ENCODE measurements at places on chromosomes 3 and 15.

DNA sequence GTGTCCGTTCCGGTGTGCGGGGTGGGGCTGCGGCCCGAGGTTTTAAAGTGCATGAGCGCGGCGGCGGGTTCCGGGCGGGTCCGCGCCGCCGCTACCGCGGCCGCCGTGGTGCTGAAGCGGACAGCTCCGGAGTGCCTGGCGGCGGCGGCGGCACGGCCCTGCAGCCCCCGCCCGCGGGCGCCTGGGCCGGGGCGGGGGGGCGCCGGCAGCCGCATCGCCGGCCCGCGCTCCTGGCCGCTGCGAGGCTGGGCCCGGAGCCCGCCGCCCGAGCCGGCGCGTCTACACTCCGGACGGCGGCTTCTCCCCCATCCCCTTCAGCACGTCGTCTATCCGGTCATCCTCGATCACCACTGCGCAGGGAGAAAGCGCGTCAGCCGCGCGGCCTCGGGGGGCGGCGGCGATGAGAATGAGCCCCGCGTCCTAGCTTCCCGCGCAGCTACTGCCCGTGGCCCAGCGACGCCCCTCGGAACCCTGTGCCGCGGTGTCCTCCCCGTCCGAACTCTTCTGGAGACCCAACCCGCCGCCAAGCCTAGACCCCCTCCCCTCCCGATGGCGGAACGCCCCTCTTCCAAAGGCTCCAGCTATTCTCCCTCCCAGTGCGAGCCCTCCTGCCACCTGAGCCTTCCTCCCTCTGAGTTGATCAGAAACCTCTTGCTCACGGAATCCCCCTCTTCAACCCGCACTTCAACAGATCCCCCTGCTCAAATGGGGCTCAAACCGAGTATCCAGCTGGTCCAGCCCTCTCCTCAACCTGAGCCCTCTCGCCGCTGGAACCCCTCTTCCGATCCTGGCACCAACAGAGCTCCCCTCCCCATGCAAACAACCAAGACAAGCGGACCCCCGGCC is 1.3 kb downstream of the CAMK2N2 start:
- DNase-seq = no peak

GRCh38 chr3:122668930-122669730 is 11.5 kb upstream of the PARP14 start:
- no peak for DNase-seq

DNA sequence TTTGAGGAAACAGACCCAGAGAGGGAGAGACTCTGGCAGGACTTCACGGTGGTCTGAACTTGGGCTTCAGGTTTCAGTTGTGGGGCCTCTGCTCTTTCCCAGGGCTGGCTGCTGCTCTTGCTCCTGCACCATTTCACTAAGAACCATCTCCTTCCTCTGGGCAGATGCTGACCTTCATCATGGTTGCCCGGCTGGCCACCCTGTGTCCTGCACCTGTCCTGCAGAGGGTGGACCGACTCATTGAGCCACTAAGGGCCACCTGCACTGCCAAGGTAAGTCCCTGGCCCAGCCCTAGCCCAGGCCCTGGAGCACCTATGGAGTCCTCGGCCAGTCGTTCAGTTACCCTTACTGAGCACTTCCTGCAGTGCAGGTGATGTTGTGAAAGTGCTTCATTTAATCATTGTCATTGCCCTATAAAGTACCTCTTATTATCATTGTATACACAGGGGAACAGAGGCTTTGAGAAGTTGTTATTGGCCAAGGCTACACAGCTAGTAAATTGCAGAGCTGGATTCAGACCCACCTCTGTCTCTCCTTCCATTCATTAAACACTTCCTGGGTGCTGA is 10.0 kb downstream of the RPL32 start:
- DNase-seq = no peak

GRCh38 chr3:79011821-79012529 is 755.8 kb downstream of the ROBO1 start:
- DNase-seq = no peak

- DNase-seq = no peak
These were observed 31.0 kb downstream of the ENTPD3 start for GRCh38 chr3:40417845-40418543.

DNA sequence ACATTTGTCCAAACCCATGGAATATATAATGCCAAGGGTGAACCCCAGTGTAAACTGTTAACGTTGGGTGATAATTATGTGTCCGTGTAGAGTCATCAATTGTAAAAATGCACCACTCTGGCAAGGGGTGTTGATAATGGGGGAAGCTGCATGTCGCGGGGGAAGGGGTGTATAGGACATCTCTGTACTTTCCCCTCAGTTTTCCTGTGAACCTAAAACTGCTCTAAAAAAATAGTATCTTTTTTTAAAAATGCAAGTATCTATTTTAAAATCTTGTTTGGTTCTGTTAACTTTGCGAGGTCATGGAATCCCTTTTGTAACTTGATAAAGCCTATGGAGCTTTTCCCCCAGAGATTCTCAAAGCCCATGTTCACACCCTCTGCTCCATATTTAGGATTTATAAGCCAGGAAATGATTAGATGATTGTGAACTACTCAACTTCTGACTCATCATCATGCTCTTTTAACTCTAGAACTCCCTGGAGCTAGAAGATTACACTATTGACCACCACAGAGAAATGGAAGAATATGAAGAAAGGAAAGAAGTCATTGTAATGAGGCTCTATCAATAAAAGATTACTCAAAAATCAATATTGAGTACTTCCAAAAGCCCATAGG is 56.1 kb upstream of the C3orf49 start:
- no peak for DNase-seq

DNA sequence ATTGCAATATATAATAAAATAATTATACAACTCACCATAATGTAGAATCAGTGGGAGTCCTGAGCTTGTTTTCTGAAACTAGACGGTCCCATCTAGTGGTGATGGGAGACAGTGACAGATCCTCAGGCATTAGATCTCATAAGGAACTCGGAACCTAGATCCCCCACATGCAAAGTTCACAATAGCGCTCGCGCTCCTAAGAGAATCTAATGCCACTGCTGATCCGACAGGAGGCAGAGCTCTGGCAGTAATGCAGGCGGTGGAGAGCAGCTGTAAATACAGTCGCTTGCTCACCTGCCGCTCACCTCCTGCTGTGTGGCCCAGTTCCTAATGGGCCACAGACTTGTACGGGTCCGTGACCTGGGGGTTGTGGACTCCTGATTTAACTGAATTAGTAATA is 87.8 kb downstream of the P3H2 start:
- no peak for DNase-seq

- DNase-seq = no peak
These were observed 13.0 kb upstream of the FBLN2 start for GRCh38 chr3:13535905-13536304.

Measured in stimulated activated CD8-positive, alpha-beta memory T cell treated with anti-CD3 and anti-CD28 coated beads, Interleukin-4, amount 100 ng/mL, for 4 hours (primary cell).